Activated CD4-positive, CD25-positive, alpha-beta regulatory T cell treated with anti-CD3 and anti-CD28 coated beads, Interleukin-2, amount 50 U/mL, for 72 hours (primary cell): ENCODE measurements at places on chromosomes 13 and 19.

- no peak for DNase-seq
Measured at GRCh38 chr19:54352546-54352945, 12.2 kb downstream of the LAIR1 start.

GRCh38 chr13:32503727-32504126 lies 34.9 kb downstream of the N4BP2L2 start:
- DNase-seq, result no peak

DNA sequence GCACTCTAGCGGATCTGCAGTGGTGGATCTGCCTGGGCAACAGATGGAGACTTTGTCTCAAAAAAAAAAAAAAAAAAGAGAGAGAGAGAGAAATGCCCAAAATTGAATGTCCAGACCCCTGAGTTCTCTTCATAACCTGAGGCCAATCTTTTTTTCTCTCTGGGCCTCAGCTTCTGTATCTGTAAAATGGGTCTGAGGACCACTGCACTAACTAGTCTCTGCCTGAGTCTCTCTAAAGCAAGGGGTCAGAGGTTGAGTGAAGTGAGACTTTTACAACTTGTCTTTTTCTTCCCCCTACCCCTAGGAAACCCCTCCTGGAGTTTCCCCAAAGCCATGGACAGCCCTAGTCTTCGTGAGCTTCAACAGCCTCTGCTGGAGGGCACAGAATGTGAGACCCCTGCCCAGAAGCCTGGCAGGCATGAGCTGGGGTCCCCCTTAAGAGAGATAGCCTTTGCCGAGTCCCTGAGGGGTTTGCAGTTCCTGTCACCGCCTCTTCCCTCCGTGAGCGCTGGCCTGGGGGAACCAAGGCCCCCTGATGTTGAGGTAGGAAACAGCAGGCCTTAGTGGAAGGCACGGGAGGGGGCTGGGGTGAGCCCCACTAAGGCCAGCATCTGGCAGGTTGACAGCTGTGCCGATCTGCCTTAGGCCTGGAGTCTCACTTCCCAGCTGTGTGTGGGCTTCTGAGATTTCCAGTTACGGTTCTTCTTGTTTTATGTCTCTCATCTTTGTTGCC lies 1.8 kb downstream of the TMEM91 start:
- DNase-seq, result no peak

- DNase-seq, result no peak
Measured at GRCh38 chr19:27775395-27775794, 1437.6 kb downstream of the UQCRFS1 start.

DNA sequence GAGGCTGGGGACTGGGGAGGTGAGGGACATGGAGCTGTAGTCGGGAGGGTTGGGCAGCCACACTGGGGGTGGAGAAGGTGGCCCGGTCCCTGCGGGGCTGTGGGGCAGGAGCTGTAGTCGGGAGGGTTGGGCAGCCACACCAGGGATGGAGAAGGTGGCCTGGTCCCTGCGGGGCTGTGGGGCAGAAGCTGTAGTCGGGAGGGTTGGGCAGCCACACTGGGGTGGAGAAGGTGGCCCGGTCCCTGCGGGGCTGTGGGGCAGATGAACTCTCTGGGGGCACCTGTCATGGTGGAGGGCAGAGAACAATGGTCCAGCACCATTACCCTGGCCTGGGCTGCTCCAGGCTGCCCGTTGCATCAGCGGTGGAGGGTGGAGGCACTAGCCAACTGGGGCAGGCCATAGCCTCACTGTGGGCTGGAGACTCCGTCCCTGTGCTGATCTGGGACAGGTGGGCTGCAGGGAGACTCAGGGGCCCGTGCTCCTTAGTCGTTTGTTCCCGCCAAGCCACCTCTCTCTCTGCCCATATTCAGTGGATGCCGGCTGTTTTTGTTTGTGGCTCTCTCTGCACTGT lies 51.4 kb downstream of the ATP11A start:
- DNase-seq, result no peak

DNA sequence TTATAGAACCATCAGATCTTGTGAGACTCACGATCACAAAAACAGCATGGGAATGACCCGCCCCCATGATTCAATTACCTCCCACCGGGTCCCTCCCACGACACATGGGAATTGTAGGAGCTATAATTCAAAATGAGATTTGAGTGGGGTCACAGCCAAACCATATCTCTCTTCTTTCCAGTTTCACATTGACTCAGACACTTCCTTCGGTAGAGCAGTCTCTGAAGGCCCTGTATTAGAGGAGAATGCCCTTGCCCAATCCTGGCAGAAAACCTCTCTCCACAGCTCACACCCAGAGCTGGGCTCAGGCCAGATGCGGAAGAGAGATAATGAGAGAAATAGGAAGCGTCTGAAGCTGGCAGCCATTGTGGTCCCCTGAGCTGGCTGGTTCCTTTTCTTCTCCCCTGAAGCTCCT lies 72.4 kb upstream of the CLDN10 start:
- no peak for DNase-seq

DNA sequence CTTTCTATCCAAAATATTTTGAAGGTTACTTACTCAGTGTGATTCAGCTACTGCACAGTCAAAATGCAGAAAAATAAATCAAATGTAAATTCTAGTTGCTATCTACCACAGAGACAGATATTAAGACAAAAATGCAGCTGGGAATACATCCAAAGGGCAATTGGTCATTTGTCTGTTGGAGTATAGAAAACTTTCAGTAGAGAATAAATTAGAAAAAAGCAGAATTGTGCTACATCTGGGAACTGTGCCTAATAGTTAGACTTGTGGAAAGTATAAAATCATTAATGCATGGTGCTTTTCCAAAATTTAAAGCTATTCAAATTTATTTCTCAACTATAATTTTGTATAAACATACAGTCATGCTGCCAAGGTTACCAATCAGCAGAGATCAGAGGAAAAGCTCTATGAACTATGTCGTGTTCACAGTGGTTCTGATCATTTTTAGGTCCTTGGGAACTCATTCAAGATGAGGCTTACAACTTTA lies 1635.8 kb downstream of the PCDH9 start:
- DNase-seq, result no peak

GRCh38 chr19:3521104-3521445 lies 15.0 kb downstream of the FZR1 start:
- no peak for DNase-seq

DNA sequence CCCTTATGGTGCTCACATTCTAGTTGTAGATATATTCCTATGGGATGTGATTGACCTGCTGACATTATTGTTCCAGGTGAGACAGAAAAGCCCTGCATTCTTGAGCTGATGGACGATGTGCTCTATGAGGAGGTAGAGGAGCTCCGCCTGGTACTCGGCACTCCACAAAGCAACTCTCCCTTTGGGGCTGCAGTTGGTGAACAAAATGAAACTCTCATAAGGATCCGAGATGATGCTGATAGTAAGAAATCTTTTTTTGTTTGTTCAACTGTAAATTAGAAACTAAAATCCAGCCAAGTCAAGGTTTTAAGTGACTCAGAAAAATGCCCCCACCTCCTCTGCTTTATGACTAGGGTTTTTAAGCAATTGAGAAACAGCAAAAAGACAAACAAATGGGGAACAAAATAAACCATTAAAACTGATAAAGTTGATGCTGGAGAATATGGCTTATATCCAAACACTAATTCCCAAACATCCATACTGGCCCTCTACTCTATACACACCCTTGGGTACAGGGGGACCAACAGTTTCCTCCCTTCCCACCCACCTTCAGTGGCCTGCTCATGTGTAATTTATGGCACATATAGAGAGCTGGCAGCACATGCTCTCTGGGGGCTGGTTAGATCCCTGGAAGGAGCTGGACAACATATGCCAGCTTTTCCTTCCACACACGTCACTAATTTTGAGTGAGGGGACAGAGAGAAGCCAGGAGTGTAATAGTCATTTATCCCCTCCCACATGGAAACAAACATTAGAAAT lies 139.6 kb downstream of the STOML3 start:
- no peak for DNase-seq

DNA sequence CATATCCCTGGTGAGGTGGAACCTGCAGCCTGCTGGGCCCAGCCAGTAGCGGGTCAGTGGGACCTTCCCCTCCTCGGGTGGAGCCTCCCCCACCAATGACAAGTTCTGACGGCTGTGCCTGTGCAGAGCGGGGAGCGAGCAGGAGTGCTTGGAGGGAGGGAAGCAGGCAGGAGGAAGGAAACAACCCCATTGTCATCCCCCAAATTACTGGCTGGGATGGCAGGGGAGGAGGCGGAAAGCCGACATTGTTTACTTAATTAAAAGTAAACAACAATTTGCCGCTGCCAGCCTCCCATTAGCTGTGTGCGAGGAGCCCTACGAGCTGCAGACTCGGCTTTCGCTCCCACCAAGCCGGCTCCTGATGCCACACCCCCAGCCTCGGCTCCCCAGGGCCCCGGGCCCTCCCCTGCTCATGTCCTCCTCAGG lies 45.5 kb downstream of the LYL1 start:
- no peak for DNase-seq

DNA sequence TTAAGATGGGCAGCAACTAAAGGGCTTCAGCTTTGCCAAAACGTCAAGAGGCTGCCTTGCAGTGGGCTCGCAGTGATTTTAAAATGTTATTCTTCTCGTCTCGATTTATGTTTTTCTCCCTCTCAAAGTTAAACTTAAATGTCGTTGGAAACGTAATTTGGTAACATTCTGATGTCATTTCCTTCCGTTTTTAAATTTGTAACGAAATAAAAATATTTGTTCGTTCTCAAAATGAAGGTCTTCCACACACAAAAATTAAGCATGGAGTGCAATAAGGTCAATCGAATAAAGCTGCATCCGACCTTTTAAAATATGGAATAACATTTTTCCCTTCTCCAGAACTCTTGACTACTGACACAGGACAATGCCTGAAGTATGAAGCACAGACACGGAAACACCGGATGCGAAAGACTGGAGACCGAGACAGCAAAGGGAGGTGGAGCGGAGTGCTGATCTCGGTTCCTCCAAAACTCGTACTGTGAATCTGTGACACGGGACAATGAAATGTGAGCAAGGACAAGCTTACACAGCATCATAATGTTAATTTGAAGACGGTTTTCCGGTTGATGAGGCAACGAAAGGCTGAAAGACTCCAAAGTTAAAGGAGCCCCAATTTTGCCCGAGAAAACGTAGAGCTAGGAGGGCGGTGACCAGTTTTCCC lies 850 bp downstream of the MTMR6 start:
- no peak for DNase-seq

DNA sequence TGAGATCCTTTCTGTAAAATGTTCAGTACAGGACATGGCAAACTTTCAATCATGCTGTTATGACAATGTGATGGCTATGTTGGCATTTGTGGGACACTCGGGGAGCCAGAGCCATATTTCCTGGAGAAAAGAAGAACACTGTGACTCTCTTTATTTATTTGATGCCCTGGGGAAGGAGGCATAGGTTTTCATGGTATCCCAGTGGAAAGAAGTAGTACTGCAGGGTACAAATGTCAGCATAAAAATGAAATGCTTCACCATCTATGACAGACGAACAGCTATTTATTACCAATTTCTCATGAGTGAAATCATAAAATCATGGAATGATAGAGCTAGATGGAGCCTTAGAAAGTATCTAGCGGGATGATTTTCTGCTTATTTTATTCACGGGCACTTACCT lies 217.1 kb downstream of the COL4A1 start:
- no peak for DNase-seq

DNA sequence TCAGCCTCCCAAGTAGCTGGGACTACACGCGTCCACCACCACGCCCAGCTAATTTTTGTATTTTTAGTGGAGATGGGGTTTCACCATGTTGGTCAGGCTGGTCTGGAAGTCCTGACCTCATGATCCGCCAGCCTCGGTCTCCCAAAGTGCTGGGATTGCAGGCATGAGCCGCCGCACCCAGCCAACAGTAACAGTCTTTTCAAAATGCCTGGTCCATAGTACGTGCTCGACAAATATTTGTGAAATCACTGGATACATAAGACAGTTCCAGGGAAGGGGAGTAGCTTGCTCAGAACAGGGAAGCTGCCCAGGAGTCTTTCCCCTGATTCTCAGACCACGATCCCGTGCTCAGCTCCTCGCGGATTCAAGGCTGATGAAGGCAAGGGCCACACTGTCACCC lies 30.5 kb downstream of the CACNG6 start:
- no peak for DNase-seq

GRCh38 chr19:41411100-41411967 lies 13.7 kb downstream of the BCKDHA start:
- DNase-seq, result no peak

- DNase-seq, result no peak
Measured at GRCh38 chr13:112714376-112715174, 24.7 kb downstream of the ATP11A start.

DNA sequence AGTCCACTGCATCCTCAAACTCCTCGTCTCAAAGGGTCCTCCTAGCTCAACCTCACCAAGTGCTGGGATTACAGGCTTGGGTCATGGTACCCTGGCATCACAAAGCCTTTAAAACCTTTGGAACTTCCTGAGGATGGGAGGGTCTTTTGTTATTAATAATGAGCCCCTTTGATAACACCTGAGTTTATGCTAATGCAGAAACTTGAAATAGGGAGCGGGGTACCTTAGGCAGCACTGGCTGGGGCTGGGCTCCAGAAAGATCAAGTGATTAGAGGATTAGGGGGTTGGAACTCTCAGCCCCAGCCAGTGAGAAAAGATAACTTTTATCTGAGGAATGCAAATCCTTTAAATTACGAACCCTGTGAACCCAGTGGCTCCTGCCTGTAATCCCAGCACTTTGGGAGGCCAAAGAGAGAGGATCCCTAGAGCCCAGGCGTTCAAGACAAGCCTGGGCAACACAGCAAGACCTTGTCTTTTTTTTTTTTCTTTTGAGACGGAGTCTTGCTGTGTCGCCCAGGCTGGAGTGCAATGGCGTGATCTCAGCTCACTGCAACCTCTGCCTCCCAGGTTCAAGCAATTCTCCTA lies 9.3 kb upstream of the PSPC1 start:
- no peak for DNase-seq

- DNase-seq, result no peak
Measured at GRCh38 chr13:45949161-45949560, 97.6 kb upstream of the SIAH3 start.

DNA sequence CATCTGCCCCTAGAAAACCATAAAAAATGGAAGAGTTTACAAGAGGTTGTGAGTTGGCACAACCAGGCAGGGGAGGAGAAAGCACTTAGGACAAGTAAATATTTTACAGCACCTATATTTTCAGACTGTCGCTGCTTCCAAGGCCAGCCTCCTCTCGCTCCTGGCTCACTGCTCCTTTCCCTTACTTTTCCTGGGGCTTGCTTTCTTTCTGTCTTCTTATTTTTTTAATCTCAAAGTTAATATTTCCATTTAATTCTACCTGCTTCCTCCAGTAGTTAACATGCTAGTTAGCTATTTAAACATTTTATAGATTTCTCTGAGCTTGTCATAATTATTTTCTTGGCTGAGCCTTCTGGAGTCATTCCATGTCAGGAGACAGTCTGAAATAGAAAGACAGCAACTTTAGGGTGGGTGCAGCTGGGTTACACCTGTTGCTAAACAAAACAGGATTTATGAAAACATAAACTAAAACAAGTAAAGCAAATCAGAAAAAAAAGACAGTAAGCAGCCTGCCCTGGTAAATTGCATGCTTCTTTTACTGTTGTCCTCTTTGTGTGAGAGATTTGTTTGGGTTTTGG lies 330.1 kb downstream of the DLEU7 start:
- no peak for DNase-seq
